Choroid plexus epithelial cell (primary cell): ENCODE measurements at places on chromosomes 16 and 17.

DNA sequence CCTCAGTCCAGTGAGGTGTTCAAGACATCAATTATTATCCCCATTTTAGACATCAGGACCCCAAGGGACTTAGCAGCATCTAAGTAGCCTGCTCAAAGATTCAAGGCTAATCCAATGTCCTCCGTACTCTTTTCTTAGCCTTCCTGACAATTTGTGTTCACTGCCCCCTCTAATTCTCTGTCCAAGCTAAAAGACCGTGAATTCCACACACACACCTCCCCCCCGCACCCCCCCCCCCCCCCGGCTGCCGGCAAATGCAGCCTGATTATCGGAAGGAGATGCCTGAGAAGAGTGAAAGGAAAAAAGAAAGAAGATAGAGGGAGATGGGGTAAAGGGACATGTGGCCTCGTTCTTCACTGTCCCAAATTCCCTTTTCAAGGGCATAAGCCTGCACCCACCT lies 58.1 kb upstream of the NLK start:
- no peak for DNase-seq

DNA sequence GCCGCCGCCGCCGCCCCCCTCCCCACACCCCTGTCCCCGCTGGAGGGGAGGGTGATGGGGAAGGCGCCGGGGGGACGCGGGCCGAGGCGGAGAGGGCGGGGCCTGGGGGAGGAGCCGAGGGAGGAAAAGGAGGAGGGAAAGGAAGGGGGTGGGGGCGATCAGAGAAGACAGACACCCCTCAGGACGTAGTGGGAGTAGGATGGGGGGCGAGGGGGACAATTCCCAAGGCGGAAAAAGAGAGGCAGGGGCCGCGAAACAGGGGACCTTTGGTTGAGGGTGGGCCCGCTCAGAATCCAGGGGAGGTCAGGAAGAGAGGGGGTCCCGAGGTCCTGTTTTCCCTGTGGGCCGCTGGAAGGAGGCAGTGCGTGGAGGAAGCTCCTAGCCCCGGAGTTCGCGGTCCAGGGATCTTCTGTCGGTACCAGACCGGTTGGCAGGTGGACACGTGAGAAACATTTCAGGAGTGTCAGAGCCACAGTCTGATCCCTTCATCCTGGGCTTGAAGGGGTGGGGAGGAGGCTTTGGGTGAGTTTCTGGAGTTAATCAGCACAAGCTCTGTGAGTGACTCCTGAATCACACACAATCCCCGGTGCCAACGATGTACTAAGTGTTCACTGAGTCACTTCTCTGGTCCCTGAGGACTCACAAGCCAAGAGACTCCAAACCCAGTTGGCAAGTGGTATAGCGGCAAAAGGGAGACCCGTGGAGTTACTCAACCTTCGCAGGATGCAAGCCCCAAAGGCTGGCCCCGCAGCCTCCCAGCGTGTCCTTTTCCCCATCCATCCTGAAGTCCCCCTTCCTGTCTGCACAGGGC lies at the start of gene XYLT1:
XYLT1 (minus strand) TSS at position 53 of the 811 bp plus-strand sequence. CDS start 164 bp downstream, outside the sequence.
- peak; percentile 14 for DNase-seq

DNA sequence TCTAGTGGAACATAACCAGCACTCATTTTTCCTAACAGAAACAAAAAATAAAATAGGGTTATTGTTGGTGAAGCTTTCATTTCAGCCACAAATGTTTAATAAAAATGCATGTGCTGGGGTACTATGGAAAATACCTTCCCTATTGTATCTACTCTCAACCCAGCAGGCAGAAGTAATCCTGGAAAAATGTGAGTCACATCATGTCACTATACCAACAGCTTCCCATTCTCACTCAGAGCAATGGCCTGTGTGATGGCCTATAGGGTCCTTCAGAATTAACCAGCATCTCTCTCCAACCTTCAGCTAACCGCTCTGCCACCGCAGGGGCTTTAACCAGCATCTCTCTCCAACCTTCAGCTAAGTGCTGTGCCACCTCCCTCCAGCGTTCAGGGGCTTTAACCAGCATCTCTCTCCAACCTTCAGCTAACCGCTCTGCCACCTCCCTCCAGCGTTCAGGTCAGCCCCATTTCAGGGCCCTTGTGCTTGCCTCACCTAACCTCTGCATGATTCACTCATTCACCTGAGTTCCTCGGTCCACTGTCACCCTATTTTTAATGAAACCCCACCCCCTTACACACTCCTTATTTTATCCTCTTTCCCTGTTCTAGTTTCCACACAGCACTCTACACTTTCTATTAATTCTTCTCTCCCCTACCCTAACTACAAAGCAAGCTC lies 34.0 kb downstream of the UBE2G1 start:
- DNase-seq, result no peak

GRCh38 chr17:76385892-76386786 lies 1.7 kb downstream of the SPHK1 start:
- DNase-seq, result peak; percentile 86

DNA sequence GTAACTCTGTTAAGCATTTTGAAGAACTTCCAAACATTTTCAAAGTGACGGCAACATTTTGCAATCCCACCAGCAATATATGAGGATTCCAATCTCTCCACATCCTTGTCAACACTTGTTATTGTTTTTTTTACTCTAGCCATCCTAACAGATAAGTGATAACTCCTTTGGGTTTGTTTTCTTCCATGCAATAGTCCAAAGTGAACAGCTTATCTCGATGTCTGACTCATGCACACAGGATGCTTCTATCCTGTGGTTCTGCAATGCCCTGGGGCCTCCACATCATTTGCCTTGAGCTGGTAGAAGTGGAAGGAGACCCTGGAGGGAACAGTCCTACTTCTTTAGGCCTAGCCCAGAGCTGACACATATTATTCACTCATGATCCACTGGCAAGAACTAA lies 13.0 kb downstream of the TLE7 start:
- DNase-seq, result no peak

DNA sequence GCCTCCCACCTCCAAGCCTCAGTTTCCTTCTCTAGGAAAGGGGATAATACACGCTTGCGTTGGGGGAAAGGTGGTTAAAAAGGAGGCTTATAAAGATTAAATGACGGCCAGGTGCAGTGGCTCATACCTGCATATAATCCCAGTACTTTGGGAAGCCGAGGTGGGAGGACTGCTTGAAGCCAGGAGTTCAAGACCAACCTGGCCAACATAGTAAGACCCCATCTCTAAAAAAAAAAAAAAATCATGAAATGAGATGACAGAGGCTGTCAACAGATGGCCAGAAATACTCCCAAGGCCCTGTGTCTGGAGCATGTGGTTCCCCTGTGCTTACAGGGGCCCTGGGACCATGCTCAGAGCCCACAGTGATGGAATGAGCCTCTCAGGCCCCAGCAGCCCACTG lies 30.4 kb downstream of the RTN4RL1 start:
- no peak for DNase-seq

DNA sequence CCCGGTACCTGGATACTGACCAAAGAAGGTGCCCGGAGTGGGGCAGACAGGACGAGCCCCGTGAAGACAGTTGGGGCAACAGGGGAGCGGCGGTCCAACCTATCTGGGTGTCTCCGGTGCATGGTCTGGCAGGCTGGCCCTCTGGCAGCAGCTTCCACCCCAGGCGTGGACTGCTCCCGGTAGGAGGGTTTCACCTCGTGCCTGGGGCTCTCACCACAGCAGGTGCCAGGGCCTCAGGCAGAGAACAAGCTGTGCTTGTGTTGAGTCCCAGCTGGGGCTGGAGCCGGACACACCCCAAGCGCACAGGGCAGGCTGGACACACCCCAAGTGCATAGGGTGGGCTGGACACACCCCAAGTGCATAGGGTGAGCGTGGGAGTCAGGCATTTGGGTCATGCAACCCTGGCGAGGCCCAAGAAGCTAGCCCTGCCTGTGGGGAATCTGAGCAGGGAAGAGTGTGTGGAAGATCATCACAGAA lies 1.5 kb upstream of the FBXL16 start:
- no peak for DNase-seq
